ENCODE measurements at places on chromosomes 7 and 10.

DNA sequence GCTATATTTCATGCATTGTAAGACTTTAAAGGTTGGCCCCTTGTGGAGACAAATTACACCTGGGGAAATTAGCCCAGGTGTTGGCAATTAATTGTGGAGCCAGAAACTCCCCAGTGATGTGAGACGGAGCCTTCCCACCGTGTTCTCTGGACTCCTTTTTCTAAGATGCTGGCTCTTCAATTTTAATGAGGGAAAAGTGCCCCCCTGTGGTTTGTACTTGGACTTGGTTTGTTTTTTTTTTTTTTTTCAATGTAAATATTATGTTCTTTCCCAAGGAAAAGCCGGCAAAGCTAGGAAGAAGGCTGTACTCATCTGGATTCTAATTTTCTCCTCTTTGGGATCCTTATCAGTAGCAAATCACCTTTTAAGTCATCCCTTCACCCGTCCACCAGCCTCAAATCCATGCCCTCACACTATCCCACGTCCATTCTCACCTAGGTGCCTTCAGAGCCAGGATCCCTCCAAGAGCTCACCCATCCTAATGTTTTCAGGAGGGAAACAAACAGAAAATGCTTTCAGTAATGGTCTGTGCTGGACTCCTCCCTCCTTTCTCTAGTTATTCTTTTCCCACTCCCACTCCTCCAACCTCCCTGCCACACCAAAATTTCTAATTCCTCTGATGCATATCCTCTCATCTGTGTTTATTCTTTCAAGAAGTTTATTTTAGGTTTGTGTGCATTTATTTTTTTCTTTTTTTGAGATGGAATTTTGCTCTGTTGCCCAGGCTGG, 20.4 kb upstream of the ST8SIA6 start:
- DNase-seq, result no peak
- no peak overlapping the region for H3K27ac ChIP-seq
- H3K4me1 ChIP-seq, result no peaks in the 10 kb centered on the region
- no peaks in the 10 kb centered on the region for H3K36me3 ChIP-seq

DNA sequence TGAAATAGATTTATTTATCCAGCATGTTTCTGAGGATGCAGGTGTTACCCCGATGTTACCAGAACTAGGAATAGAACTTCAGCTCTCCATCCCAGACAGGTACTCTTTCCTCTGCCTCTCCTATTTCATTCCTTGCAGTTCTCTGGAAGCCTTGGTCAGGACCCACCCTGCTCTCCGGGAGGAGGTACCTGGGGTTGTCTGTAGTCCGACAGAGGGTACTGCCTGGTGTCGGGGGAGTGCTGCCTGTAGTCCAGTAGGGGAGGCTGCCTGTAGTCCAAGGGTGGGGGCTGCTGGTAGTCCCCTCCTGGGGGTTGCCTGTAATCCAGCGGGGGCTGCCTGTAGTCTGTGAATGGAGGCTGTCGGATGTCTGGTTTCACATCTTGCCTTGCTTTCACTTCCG, 328.4 kb downstream of the PHTF2 start:
- no peaks in the 10 kb centered on the region for H3K36me3 ChIP-seq
- no peaks in the 10 kb centered on the region for H3K27me3 ChIP-seq
- no peak overlapping the region for H3K4me3 ChIP-seq
- DNase-seq, result no peak
- H3K4me1 ChIP-seq, result no peaks in the 10 kb centered on the region

- no peak overlapping the region for H3K4me3 ChIP-seq
- peaks cover 35% of the 10 kb centered on the region for H3K4me1 ChIP-seq
- no peaks in the 10 kb centered on the region for H3K36me3 ChIP-seq
- peak overlapping the region; percentile 89 for H3K27ac ChIP-seq
- DNase-seq, result no peak
Observed at GRCh38 chr10:102777711-102778453, 34.1 kb downstream of the WBP1L start.

DNA sequence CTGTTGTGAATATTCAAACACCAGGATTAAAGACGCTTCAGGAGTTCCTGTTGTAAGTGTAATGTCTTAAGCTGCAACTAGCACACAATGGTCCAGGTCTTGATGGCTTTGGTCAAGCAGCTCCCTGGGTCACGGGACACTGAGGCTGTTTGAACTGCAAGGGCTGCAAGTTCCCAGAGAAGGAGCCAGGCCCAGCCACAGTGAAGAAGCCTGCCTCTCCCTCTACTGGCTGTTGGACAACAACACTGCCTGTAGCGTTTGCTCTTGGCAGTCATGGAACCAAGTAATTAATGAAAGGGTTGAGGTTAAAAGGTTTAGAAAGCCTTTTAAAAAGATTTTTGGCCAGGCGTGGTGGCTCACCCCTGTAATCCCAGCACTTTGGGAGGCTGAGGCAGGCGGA, 31.9 kb upstream of the GUSB start:
- no peaks in the 10 kb centered on the region for H3K27me3 ChIP-seq
- no peaks in the 10 kb centered on the region for H3K36me3 ChIP-seq
- peaks cover 24% of the 10 kb centered on the region for H3K4me1 ChIP-seq
- no peak overlapping the region for H3K4me3 ChIP-seq
- DNase-seq, result peak; percentile 32

- no peaks in the 10 kb centered on the region for H3K27me3 ChIP-seq
- H3K4me1 ChIP-seq, result no peaks in the 10 kb centered on the region
- no peak overlapping the region for H3K27ac ChIP-seq
- no peaks in the 10 kb centered on the region for H3K36me3 ChIP-seq
- H3K4me3 ChIP-seq, result no peak overlapping the region
Observed at GRCh38 chr10:6014241-6014761, 37.0 kb upstream of the IL15RA start.

GRCh38 chr7:139749545-139749944, 28.3 kb downstream of the HIPK2 start:
- no peak overlapping the region for H3K4me3 ChIP-seq
- H3K27me3 ChIP-seq, result no peaks in the 10 kb centered on the region
- H3K27ac ChIP-seq, result no peak overlapping the region
- no peaks in the 10 kb centered on the region for H3K36me3 ChIP-seq
- no peak for DNase-seq

GRCh38 chr7:15620491-15621185, 58.8 kb upstream of the AGMO start:
- H3K36me3 ChIP-seq, result no peaks in the 10 kb centered on the region
- no peak overlapping the region for H3K27ac ChIP-seq
- no peaks in the 10 kb centered on the region for H3K4me1 ChIP-seq
- DNase-seq, result no peak
- H3K27me3 ChIP-seq, result no peaks in the 10 kb centered on the region
- no peak overlapping the region for H3K4me3 ChIP-seq

DNA sequence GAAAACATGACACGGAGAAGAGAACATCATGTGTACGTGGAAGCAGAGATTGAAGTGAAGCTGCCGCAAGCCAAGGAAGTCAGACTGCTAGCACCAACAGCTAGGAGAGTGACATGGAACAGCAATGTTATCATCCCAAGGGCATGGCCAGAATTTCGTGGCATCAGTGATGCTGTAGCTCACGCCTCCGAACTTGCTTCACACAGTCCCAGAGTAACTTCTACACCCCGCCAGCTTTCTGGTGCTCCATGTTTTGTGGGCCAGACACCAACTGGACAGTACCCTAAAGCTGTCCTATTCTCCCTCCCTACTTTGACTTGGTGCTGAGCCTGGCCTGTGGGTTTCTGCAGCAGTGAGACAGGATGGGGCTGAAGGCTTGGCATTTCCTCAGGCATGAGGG, 33.0 kb upstream of the EMX2 start:
- H3K4me3 ChIP-seq, result no peak overlapping the region
- no peak for DNase-seq
- H3K27me3 ChIP-seq, result peaks cover 6% of the 10 kb centered on the region
- no peak overlapping the region for H3K27ac ChIP-seq
- no peaks in the 10 kb centered on the region for H3K36me3 ChIP-seq
- H3K4me1 ChIP-seq, result no peaks in the 10 kb centered on the region

- H3K36me3 ChIP-seq, result no peaks in the 10 kb centered on the region
- no peak overlapping the region for H3K27ac ChIP-seq
- H3K4me3 ChIP-seq, result no peak overlapping the region
- no peak for DNase-seq
- H3K4me1 ChIP-seq, result no peaks in the 10 kb centered on the region
- H3K27me3 ChIP-seq, result no peaks in the 10 kb centered on the region
Observed at GRCh38 chr7:49520951-49521350, 252.5 kb upstream of the VWC2 start.

DNA sequence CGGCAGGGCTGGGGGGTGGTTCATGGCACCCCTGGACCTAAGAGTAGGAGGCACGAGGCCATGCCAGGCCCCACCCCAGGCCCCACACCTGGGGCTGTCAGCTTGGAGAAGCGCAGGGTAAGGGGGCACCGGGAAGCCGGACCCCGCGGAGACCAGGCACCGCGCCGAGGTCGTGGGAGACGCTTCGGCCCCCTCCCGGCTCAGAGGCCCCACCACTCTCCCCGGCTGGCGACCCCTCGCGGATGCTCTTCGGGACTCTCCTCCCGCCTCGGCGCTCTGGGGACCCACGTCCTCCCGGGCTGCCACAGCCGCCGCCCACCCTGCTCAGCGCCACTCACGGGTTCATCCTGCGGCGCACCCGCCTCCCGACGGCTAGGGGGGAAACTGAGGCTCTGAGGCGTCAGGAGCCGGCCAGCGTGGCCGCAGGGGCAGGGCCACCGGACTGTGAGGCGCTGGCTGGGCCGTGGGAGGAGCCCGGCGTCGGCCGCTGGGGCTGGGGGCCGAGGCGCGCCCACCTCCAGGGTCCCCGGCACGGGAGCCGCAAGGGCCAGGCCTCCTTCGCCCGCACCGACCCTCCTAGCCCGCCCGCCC, 25.9 kb downstream of the PDGFA start:
- H3K36me3 ChIP-seq, result no peaks in the 10 kb centered on the region
- H3K4me1 ChIP-seq, result no peaks in the 10 kb centered on the region
- no peak for DNase-seq
- H3K27me3 ChIP-seq, result no peaks in the 10 kb centered on the region
- no peak overlapping the region for H3K27ac ChIP-seq
- no peak overlapping the region for H3K4me3 ChIP-seq

DNA sequence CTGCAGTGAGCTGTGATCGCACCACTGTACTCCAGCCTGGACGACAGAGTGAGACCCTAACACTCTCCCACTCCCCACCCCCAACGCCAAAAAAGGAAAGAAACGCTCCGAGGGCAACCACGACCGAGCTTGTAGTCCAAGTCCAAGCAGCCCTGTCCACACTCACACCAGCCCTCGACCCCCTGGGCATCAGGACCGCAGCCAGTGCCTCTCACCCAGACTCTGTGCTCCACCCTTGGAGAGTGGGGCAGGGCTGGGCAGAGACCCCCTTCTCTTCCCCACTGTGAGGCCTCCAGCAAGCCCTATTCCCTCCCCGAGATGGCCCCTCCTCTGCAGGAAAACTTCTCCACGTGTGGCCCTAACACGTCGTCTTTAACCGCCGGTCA, 82.6 kb downstream of the FOXL3 start:
- no peaks in the 10 kb centered on the region for H3K36me3 ChIP-seq
- H3K27ac ChIP-seq, result peak overlapping the region; percentile 19
- no peak for DNase-seq
- H3K27me3 ChIP-seq, result peaks cover 8% of the 10 kb centered on the region
- no peak overlapping the region for H3K4me3 ChIP-seq
- peaks cover 10% of the 10 kb centered on the region for H3K4me1 ChIP-seq

GRCh38 chr7:33728873-33729551, 176.3 kb upstream of the BMPER start:
- DNase-seq, result no peak
- H3K36me3 ChIP-seq, result no peaks in the 10 kb centered on the region

- H3K4me1 ChIP-seq, result no peaks in the 10 kb centered on the region
- H3K4me3 ChIP-seq, result no peak overlapping the region
- DNase-seq, result no peak
- peaks cover 17% of the 10 kb centered on the region for H3K27me3 ChIP-seq
- H3K27ac ChIP-seq, result no peak overlapping the region
Observed at GRCh38 chr10:77285529-77286182, 352.0 kb downstream of the KCNMA1 start.

DNA sequence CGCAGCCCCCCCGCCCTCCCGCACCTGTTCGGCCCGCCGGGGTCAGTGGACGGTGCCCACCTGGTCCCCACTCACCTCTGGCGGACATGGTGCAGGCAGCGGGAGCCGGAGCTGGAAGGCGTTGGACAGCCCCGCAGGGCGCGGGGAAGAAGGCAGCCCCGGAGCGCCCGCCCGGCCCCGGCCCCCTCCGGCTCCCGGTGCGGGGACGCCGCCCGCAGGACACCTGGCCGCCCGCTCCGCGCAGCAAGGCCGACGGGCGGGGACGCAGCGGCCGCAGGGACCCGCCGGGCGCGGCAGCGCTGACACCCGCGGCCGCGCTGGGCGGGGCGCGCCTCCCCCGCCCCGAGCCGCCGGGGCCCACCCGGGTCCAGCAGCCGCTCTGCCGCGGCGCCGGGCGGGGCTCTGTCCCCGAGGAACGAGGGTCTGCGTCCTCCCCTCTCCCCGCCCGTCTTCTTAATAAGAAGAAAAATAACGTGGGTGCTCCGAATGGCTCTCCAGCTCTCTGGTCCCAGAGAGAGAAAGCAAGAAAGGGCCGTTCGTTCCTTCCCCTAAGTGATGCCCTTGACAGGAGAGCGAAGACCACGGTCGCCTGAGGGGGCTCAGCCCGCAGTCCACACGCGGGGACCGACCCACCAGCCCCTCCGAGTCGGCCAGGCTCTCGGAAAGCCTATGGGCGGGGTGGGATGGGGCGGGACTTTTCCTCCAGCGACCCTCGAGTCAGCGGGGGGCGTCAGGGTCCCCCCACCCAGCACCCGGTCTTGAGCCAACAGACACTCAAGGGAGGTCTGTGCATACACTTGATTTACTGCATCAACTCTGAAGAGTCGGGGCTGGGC, 53.4 kb upstream of the FHIP2A start:
- peaks cover 16% of the 10 kb centered on the region for H3K4me1 ChIP-seq
- peak overlapping the region; percentile 76 for H3K4me3 ChIP-seq
- peak; percentile 22 for DNase-seq
- H3K27ac ChIP-seq, result peak overlapping the region; percentile 71

DNA sequence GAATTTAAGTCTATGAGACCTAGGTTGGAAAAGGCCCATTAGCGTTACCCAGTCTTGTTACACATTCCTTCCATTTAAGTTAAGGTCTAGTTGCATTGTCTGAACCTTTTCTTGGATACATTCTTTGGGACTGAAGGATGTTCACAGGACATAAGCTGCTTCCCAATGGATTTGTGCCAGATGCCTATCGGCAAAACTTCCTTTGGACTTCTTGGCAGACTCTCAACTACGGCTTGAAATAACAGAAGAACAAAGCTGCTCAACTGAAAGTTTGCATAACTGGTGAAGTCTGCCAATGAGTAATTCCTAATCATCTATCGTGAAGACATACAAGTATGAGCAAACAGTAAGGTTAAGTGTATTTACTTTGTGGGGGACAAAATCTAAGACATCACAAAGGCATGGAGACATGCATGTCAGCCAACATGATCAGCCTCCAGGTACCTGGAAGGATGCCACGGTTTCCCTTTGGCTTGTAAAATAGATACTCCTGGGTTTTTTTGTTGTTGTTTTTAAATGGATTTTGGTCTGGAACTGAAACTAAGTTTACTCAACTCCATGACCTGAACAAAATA, 35.4 kb downstream of the MALSU1 start:
- H3K27me3 ChIP-seq, result peaks cover 38% of the 10 kb centered on the region
